ENCODE measurements at places on chromosomes 13 and 19.
A peak's percentile ranks its signal among the peaks of the same experiment; 100 is the strongest.

DNA sequence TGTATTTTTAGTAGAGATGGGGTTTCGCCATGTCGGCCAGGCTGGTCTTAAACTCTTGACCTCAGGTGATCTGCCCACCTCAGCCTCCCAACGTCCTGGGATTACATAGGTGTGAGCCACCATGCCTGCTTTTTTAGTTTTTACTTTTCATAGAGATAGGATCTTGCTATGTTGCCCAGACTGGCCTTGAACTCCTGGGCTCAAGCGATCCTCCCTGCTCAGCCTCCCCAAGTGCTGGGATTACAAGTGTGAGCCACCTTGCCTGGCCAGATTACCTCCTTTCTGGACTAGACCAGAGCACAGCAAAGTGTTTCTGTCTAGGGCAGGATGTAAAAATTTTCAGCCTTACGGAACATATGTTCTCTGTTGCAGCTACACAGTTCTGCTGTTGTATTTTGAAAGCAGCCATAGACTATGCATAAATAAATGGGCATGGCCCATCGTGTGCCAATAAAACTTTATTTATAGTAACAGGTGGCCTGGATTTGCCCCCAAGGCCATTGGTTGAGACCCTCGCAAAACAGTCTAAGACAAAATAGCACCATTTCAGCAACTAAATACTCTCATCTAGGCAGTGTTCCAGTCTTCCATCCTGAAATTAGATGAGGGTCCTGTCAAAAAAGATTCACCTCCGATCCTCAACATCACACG, 36.0 kb downstream of the GNG7 start:
- no peak for DNase-seq

DNA sequence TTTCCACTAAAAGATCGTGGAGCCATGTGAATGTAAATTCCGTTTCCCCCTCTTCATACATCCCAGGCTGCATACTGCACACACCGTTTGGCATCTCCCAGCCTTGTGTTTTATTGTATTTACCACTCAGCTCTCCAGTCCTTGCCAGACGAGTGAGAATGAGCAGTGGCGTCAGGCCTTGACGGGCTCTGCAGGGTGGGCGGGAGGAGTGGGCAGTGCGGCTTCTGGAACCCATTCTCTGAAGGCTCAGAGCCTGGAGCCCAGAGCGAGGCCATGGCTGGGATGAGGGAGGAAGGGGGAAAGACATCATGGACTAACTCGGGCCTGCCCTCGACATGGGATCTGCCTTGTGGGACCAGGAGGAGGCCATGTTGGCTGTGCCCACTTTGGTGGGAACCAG, 25.1 kb downstream of the BICRA start:
- DNase-seq: no peak

- DNase-seq: no peak
Observed at GRCh38 chr13:71118779-71119364, 748.1 kb downstream of the DACH1 start.

DNA sequence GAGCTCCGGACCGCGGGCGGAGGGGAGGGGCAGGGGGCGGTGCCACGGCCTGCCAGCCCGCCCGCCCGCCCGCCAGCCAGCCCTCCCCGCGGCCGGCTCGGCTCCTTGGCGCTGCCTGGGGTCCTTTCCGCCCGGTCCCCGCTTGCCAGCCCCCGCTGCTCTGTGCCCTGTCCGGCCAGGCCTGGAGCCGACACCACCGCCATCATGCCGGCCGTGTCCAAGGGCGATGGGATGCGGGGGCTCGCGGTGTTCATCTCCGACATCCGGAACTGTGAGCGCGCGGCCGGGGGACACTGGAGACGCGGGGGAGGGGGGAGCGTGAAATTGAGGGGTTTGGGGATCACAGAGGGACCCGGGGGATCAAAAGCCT, at the start of gene AP2A1:
Gene AP2A1 (plus strand): TSS at position 72 of the 370 bp plus-strand sequence. CDS start 133 bp downstream, at position 205.
- no peak for DNase-seq

- no peak for DNase-seq
Observed at GRCh38 chr19:1974381-1975161, 33.6 kb downstream of the CSNK1G2 start.

- DNase-seq: no peak
Observed at GRCh38 chr19:24071078-24071477, 15.9 kb upstream of the ZNF254 start.

DNA sequence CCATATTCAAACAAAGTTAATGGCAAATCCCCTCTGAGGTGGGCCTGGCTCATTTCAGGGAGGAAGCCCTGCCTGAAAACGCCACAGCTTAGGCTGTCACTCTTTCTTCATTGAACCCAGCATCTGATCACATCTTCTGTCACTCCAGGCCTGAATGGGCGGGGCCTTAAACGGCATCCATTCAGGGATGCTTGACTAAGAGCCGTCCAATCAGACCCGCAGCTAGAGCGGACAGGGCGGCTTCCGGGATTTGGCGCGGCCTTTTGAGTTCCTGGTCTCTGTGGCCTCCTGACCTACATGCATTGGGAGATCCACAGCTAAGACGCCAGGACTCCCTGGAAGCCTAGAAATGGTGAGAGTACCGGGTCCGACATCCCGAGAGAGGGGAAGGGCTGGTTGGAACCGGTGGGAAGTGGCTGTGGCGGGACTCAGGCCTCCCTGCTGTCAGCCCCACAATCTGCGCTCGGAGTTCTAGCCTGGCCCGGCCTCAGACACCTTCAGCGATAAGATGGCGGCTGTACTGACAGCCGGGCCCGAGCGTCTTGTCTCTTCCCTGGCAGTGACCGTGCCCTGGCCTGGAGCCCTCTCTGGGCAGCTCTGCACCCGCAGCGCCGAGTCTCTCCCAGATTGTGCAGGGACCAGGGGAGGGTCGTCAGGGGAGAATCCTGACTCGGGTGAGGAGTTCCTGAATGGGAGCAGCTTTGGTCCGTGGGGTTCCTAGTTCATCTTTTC, at the start of gene ZNF723:
Gene ZNF723 (plus strand): TSS at position 261 of the 732 bp plus-strand sequence. CDS start 89 bp downstream, at position 350.
- no peak for DNase-seq

DNA sequence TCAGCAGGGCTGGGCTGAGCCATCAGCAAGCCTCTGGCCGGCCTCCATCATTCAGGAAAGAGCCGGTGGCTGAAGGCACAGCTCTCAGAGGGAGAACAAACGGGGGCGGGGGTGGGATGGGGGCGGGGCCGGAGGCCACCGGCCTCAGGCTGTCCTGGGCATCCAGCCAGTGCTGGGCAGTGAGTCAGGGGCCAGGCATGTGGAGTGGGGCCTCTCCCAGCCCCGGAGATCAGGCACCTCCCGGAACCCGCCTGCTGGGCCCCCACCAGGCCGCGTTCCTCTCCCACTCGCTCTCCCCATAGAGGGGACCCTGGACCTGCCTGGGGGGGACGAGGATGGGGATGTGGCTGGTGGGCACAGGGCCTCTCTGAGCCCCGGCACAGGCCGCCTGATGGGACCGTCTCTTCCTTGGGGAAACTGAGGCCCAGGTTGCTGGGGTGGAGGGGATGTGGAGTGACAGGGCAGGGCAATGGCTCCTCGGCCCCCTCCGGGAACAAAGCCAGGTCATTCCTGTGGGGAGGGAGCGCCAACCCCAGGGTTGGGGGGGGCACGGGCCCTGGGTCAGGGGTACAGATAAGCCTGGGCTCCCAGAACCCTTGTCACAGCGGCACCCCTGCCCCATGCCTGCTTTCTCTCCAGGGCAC, 12.9 kb downstream of the SPC24 start:
- peak; percentile 78 for DNase-seq

GRCh38 chr13:99215184-99215830, 14.7 kb downstream of the UBAC2 start:
- DNase-seq: no peak

GRCh38 chr19:42356686-42357085, 31.3 kb downstream of the MEGF8 start:
- no peak for DNase-seq

DNA sequence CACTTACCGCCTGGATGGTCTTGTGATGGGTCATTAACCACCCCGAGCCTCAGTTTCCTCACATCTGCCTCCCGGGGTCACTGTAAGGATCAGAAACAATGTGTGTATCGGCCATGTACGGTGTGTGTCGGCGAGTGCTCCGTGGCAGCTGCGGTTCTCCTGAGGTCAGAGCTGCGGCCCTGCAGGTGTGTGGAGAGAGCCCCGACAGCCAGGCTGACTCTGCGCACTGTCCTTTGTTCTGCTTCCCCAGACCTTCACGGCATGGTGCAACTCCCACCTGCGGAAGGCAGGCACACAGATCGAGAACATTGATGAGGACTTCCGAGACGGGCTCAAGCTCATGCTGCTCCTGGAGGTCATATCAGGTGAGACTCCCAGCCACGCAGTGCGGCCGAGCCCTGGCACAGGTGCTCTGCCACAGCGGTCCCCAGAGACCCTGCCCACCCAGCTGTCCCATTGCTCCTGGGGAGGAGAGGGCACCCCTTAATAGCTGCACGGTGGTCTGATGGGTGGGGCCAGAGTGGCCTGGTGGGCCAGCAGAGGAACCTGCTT, 43.8 kb downstream of the CAPN12 start:
- DNase-seq: no peak

DNA sequence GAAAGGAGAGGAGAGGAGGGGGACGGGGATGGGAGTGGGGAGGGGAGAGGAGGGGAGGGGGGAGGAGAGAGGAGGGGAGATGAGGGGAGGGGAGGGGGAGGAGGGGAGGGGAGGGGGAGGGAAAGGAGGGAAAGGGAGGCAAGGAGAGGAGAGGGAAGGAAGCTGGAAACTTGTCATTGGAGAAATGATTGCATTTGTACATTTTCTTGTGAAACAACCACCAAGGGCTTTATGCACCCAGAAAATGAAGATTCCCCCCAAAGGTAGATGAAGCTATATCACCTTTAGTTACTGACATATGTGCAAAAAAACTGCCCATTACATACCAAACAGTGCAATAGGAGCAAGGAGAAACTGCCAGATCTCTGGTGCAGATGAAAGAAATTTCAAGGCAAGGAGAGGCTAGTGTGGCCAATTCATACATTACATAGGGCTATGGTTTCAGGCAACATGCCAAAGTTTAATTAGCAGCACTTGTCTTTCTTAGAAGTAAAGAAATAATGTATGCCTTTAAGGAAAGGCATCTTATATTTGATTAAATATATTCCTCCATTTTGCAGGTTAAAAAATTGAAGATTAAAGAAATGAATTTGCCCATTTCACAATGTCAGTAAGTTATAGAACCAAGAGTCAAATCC, 49.5 kb upstream of the STK24 start:
- no peak for DNase-seq

- DNase-seq: no peak
Observed at GRCh38 chr19:27745978-27746542, 1466.9 kb downstream of the UQCRFS1 start.

- DNase-seq: no peak
Observed at GRCh38 chr13:110352735-110353134, 45.7 kb downstream of the COL4A2 start.

DNA sequence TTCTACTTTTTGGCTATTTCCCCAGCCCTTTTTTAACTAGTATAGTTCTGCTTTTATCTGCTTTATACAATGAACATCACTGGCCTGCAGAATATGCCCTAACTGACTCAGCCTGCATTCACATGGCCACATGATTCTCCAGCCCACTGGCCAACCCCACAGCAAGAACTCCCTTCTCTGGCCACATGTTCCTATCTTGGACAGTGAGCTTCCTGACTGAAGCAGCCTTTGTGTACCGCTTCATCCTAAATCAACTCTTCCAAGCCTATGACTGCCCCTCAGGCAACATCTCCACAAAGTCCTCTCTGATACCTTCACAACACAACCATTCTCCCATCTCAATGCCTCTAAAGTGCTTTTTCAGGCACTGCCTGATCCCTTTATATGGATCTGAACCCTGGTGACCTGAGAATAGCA, 214.1 kb downstream of the COL4A1 start:
- DNase-seq: no peak

DNA sequence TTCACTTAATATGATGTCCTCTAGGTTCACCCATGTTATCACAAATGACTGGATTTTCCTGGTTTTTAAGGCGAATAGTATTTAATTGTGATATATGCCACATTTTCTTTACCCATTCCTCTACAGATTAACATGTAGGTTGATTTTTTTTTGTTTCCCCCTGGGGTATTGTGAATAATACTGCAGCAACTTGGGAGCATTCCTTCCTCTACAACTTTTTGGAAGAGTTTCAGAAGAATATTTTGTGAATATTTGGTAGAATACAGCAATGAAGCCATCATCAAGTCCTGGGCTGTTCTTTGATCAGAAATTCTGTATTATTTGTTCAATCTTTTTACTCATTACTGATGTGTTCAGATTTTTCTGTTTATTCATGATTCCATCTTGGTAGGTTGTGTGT, 5.6 kb upstream of the ZNF331 start:
- DNase-seq: no peak

- no peak for DNase-seq
Observed at GRCh38 chr19:6524311-6524710, 6.5 kb upstream of the TNFSF9 start.

GRCh38 chr13:36352350-36352749, 6.2 kb upstream of the SPART start:
- DNase-seq: no peak

GRCh38 chr19:20359933-20360720, 193.1 kb downstream of the ZNF486 start:
- DNase-seq: no peak

DNA sequence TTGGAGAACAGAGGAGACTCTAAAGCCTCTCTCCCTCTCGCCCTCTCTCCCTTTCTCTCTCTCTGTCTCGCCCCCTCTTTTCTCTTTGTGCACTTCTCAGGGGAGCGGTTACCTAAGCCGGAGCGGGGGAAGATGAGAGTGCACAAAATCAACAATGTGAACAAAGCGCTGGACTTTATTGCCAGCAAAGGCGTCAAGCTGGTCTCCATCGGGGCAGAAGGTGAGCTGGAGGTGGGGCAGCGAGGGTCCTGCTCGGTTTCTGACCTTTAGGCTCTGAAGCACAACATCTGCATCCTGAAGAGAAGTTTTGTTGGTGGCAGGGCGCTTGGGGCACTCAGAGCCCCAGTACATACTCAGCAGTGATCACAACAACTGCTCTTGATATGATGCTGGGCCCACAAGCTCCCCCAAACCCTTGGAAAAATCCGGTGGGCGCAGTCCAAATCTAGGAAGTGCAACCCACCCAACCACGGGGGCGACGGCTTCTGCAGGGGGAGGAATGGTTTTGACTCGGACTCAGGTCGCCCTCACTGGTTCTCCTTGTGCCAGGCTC, 43.3 kb downstream of the CAPN12 start:
- no peak for DNase-seq

DNA sequence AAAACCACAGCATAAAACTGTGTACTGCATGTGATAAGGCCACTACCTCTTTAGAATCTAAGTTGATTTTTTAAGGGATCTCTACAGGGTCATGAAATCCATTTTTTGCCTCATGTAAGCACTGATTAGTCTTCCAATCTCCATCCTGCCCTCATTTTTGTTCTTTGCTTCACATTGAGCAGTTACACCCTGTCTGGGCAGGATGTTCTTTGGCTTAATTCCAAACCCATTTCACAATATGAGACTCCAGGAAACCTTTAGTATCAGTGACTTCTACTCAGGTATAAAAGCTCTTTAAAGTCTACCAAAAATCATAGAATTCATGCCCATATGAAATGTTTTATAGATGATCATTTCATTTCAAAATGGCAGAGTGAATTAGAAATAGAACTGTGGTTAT, 592.6 kb downstream of the TBC1D4 start:
- DNase-seq: no peak

- no peak for DNase-seq
Observed at GRCh38 chr13:67076378-67076777, 153.8 kb downstream of the PCDH9 start.

GRCh38 chr19:56842412-56842811, 1.9 kb upstream of the PEG3 start:
- DNase-seq: no peak
